ENCODE measurements at places on chromosomes 2 and 18.

DNA sequence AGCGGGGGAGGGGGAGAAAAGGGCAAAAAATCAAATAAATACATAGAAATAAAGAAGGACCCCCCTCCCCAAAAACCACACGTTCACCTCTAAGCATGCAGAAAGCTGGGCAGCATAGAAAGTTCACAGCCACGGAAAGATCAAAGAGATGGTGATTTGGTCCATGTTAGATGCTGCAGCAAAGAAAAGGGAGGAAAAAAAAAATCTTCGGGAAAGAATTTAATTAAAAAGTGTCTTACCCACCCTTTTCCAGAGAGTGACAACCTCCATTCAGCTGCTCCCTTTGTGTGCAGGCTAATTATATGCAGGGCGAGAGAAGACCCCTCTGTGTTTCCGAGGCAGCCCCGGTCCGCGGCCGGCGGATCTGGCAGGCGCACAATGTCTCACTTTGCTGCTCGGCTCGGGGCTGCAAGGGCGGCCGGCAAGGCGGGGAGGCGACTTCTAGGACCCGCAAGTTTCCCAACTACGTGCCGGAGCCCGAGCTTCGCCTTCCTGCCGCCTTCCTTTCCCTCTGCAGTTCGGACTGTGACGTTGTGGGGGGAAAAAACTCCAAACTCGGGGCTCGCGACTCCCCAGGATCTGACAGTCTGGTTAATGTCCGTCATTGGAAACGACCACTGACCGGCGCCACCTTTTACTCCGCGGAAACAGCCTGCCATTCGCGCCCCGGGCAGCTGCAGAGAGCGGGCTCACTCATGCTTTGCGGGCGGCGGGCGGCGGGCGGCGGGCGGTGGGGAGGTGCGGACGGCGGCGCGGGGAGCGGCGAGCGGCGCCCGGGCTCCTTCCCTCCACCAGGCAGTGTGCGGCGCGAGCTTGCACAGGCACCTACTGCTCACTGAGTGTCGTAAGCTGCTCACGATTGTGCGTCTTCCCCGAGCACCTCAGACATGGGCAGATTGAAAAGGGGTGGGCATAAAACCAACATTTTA, at the start of gene LRRTM1:
Gene LRRTM1 (minus strand): TSS at position 844 of the 929 bp plus-strand sequence. CDS start 933 bp downstream, outside the sequence.
- DNase-seq: no peak

DNA sequence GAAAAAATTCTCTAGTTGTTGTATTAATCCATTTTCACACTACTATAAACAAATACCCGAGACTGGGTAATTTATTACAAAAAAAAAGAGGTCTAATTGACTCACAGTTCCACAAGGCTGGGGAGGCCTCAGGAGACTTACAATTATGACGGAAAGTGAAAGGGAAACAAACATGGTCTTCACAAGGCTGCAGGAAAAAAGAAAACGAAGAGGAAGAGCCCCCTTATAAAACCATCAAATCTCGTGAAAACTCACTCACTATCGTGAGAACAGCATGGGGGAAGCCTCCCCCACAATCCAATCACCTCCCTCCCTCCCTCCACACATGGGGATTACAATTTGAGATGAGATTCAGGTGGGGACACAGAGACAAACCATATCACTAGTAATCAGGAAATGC, 61.7 kb upstream of the SPTBN1 start:
- DNase-seq: no peak

DNA sequence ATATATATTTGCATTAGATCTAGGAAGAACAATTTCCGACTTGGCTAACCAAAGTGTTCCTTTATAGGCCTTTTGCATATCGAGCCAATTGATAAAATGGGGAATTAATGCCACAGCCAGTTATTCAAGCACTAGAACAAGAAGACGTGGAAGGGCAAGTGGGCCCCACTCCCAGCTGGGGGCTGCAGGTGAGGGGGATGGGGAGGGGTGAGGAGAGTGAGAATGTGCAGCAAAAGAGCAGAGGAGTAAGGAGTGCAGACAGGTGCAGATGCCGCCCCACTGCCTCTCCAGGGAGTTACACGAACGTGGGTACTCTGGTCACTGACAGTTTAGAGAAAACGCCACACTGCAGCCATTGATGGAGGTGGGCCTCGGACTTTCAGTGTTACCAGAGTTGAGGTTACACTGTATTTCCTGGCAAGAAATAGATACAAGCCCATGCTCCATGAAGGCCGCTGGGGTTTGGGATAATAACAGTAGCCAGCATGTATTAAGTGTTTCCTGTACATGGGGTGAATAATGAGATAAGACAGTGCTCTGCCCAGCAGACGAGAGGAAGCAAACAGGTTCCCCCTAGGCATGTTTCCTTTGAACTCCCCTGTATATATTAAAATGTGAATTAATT, 40.9 kb downstream of the GORASP2 start:
- DNase-seq: no peak

DNA sequence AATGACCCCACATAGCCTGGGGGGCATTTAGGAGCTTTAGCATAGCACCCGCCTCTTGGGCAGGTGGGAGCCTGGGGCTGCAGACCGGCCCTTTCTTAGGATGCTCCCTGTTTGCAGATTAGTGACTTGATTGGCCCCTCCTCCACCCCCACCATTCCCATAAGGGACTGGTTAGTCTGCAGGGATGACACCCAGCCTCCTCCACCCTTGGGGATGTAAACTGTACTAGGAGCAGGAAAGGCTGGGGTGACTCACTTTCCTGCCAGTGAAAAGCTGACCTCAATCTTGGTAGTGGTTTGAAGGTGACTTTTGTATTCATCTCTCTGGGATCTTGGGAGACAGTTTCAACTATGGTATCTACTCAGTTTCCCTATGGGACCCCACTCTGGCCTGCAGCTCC, 24.2 kb downstream of the CTIF start:
- no peak for DNase-seq
